Naive B cell (primary cell): ENCODE measurements at places on chromosomes 3 and 15.
A peak's percentile ranks its signal among the peaks of the same experiment; 100 is the strongest.

- DNase-seq, result no peak
Observed at GRCh38 chr15:93583968-93584367, 495.0 kb upstream of the RGMA start.

DNA sequence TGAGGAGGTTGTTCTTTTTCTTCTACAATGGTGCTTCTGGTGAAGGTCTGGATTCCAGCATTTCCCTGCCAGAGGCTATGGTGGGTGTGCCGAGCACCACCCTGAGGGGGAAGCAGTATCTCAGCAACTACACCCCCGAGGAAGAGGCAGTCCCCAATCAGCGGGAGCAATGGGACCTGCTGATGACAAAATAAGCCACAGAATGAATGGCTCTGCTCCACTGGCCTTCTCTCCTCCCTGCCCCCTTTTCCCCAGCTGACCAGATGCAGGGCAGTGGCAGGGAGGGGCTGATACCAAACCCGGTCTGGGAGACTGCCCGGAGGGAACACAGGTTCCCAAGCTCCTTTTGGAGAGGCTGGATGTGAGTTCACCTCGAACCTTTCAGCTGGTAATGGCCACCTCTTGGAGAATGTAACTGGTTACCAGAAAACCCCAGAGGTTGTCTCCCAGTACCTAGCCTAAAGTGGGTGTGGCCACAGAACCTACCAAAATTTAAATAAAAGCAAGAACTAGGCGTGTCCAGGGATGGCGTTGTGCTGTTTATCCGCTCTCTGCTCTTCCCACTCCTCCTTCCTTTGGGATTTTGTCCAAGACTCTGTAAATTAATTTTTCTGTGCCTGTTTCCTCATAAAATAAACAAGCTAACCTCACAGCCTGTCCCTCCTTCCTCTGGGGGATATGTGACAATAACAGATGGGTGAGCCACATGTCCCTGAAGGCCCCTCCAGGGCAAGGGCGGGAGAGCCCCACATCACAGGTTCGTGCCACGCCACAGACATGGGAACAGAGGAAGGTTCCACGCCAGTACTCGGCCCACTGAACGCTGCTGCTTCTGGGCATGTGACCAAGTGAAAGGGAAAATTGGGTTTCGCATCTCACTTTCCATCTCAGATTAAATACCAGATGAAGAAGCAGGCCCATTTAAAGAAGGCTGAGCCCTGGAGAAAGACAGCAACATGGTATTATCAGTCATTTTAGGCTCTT, 35.1 kb upstream of the SPTBN5 start:
- DNase-seq, result peak; percentile 88

DNA sequence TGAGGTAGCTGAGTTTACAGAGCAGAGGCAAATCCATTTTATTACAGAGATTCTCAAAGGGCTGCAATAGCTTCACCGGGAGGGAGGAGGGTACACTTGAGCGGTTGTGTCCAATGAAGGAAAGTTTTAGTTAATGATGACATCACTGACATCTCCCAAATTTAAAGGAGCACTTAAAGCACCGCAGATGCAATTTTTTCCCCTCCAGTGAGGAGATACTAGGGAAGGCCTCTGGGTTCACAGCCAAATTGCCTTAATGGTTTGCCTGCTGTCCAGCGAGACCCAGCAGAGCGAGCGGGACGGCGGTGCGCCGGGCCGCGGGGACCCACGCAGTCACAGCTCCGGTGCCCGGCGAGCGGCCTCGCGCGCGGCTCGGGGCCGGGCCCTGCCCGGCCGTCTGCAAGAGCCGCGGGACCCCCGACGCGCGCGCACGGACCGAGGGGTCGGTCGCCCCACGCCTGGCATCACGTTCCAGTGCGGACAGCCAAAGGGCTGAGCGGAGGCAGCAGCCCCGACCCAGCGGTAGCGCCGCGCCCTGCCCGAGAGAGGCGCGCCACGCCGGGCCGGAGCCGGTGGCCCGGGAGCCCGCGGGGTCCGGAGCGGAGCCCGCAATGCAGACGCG, 160.5 kb upstream of the CHRNA7 start:
- no peak for DNase-seq

- no peak for DNase-seq
Observed at GRCh38 chr3:161369531-161369930, 1.8 kb downstream of the SPTSSB start.

- DNase-seq, result no peak
Observed at GRCh38 chr3:125359700-125360099, 15.4 kb downstream of the ZNF148 start.

GRCh38 chr3:8540456-8540855, 38.8 kb downstream of the LMCD1 start:
- DNase-seq, result no peak

- no peak for DNase-seq
Observed at GRCh38 chr3:64109438-64109837, 86.1 kb upstream of the PSMD6 start.

DNA sequence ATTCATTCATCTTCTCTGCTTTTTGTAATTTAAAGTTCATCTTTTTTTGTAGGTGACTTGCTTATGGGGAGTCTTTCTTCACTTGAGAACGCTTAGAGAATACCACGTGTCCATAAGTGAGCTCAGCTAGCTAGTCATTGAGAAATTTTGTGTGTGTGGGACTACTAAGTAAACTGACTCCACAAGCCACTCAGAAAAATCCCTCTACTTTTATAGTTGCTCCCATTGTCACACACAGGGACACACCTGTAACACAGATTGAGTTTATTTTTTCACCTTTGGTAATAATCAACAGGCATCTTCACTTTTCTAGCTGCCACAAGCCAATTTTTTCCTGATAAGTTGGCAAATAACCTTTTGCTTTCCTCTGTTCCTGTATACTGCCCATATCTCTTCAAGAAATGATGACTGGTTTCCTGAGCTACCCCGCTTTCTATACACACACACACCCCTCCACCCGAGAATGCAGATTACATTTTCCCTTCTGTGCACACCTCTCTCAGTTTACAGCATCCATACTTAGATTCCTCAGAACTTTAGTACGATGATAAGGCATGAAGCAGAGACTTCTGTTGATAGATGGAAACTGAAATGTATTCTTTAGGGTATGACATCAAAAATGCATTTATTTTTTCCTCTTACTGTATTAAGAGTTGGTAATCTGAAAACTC, 4.6 kb downstream of the TSC22D2 start:
- DNase-seq, result no peak

DNA sequence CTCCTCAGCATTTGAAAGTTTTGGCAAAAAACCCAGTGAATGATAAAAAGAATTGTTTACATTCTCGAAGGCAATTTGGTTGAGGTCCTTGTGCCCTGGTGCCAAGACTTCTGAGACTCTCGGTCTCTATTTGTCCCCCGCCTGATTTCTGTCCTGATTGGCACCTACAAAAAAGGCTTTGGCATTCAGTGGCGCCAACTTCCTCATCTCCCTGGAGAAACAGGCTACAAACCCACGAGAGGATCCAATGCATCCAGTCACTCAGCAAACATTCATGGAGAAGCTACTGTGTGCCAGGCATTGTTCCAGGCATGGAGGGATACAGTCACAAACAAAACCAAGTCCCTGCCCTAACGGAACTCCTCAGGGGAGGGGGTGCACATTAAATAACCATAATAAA, 42.7 kb downstream of the HES1 start:
- no peak for DNase-seq

- DNase-seq, result no peak
Observed at GRCh38 chr3:152202976-152203626, 65.6 kb upstream of the MBNL1 start.

- DNase-seq, result no peak
Observed at GRCh38 chr15:73983211-73983727, 8.8 kb downstream of the STOML1 start.

DNA sequence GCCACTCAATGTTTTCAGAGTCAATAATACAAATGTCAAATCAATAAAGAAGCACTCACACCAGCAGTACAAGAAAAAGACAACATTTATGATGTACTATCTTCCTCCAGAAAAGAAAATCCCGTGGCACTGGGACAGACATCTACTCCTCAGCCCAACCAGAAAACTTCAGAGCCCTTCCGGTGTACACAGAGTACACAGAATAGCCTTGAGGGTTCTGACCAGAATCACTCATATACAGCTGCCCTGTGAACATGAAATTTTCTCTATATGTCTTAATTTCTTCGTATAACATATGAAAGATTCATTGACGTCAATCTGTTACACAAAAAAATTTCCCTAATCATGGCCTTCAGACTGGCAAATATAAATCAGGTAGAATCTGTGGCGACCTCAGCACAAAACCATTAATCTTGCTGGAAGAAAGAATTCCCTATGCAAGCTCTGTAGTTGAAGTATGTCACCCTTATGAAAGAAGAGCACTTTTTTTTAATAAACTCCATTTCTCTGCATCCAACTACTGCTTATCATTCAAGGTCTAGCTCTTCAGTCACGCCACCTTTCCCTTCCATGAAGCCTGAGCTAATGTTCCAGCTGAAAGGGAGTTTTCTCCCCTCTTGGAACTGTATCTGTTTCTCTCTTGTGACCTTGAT, 53.8 kb upstream of the PLAAT1 start:
- DNase-seq, result no peak

- DNase-seq, result no peak
Observed at GRCh38 chr3:30259730-30260129, 346.7 kb upstream of the TGFBR2 start.

GRCh38 chr15:65906396-65906795, 37.1 kb downstream of the RAB11A start:
- DNase-seq, result no peak

DNA sequence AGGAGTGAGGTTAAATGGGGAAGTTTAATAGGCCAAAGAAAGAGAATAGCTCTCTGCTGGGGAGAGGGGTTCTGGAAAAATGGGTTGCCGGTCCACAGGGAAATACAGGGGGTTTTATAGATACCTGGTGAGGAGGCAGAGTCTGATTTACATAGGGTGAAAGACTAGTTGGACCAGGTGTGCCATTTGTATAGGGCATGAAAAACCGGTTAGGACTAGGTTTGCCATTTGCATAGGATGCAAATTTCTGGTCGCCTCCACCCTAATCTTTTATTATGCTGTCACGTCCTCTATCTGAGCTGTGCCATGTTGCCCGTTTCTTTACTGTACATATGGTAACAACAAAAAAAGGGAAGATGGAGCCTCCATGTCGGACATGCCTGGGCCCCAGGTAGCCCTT, 960.1 kb downstream of the FHIT start:
- DNase-seq, result no peak

- DNase-seq, result peak; percentile 17
Observed at GRCh38 chr15:77907824-77908751, 169.4 kb downstream of the TBC1D2B start.

DNA sequence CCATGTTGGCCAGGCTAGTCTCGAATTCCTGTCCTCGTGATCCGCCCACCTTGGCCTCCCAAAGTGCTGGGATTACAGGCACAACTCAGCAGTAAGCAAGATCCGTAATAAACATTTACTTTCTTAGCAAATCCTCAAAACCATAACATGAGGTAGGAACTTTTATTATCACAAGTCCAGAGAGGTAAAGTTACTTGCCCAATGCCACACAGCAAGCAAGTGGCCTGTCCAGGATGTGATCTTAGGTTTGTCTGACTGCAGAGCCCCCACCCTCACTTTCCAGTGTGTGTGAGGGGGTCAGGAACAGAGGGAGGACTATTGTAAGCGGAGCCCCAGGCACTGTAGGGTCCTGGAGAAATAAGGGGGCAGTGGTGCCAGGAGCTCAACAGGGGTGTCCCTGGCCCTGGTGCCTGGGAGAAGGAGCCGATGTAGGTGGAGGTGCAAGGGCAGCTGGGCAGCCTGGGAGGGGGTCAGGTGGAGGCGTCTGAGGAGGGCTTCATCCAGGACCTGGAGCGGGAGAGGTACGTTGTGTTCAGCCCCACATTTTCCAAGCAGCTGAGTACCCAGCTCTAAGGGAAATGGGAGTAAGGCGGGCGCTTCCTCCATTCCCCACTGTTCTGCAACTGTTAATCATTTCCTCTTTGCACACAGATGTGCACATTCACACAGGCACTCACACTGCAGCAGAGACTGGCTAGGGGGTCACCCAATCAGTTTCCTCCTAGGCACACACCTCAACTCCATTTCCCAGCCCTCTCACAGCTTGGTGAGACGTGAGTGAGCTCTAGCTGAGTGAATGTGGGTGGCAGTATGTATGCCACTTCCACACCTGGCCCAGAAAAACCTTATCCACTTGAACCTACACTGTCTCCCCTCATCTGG, 5.9 kb downstream of the RPUSD3 start:
- DNase-seq, result no peak

GRCh38 chr15:99454941-99455788, 110.6 kb upstream of the MEF2A start:
- no peak for DNase-seq

- peak; percentile 45 for DNase-seq
Observed at GRCh38 chr3:16311960-16312451, 47.0 kb downstream of the OXNAD1 start.

DNA sequence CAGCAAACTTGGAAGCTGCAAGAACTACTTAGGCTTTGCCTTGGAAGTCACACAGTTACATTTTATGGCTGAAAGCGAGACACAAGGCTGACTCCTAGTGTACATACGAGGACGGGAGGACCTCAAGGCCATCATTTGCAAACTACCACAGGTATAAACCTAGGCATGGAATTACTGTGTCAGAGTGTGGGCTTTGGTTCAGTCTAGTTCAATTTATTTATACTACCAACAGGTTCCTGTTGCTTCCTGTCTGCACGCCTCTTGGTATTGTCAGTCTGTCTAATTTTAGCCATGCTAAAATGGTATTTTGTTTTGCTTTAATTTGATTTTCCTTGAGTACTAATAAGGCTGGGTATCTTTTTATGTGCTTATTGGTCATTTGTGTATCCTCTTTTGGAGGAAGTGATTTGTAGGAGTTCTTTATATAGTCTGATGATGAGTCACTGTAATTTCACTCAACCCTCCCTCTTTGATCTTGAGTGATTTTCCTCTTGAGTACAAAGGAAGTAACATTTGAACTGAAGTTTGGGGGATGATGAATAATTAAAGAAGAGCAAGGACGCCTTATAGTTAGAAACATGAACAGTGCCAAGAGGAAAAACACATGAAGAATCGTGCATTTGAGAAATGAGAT, 8.2 kb downstream of the ANKRD34C start:
- DNase-seq, result no peak

DNA sequence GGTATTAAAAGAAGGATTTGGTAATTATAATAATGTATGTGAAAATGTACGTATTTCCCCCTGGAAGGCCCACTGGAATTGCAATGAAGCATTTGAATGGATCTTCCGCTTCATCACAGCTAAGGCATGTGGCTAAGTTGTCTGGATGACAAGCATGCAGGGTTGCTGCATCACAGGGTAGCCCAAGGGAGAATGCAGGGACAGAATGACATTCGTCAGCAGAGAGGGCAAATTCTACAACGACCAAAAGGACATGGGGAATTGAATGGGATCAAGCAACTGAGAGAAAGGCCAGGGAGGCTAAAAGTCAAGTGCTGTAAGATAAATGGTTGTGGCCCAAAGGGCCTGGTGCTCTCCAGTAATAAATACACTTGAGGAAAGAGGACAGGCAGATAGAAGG, 95.4 kb downstream of the ISL2 start:
- no peak for DNase-seq
